ENCODE measurements at places on chromosomes 13 and 19.

- DNase-seq = peak; percentile 45
Measured at GRCh38 chr19:35468637-35469036, 20.6 kb downstream of the FFAR2 start.

DNA sequence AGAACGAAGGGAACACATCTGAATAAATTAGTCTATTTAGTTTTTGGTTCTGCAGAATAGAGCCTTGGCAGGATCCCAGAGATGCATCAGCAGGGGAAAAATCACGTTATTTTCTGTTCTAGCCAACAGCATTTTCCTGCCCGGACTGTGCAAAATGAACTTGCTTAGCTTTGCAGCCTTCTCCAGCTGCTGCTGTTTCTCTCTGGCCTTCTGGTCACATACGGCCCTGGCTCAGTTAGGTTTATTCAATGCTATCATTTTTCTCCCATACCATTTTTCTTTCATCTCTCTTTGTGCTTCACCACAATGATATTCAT is 110.4 kb upstream of the KL start:
- no peak for DNase-seq

GRCh38 chr13:109853153-109853552 is 66.8 kb upstream of the IRS2 start:
- no peak for DNase-seq

DNA sequence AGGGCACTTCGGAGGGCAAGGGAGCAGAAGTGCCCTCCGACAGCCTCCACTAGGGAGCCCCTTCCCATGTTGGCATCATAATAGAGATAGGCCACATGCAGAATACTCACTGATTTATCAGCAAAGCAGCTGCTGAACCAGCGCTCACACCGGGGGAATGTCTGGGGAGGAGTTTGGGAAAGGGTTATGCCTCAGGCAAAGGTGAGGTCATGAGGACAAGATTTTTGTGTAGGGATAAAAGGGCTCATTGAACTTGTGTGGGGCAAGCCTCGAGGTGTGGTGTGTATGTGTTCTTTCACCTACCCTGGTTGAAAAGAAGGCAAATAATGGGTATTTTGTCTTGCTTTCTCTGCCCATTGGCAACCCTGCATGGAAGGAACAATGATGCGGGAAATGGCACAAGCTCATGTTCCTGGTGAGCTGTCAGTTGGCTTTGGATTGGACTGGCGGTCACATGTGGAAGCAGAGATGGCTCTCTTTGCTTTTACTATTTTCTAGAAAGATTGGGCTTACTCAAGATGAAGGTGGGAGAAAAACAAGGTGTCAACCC is 39.1 kb upstream of the SLC7A9 start:
- DNase-seq = no peak

- no peak for DNase-seq
Measured at GRCh38 chr13:59354665-59355369, 808.9 kb downstream of the DIAPH3 start.

GRCh38 chr19:18123819-18124218 is 26.2 kb downstream of the MAST3 start:
- no peak for DNase-seq

GRCh38 chr13:114142640-114143490 is 10.4 kb upstream of the RASA3 start:
- DNase-seq = no peak

GRCh38 chr19:43444531-43445287 is 20.7 kb downstream of the LYPD3 start:
- DNase-seq = no peak

GRCh38 chr19:2084993-2085720 is 11.0 kb downstream of the MOB3A start:
- no peak for DNase-seq

- no peak for DNase-seq
Measured at GRCh38 chr13:36108342-36108741, 22.8 kb downstream of the DCLK1 start.

DNA sequence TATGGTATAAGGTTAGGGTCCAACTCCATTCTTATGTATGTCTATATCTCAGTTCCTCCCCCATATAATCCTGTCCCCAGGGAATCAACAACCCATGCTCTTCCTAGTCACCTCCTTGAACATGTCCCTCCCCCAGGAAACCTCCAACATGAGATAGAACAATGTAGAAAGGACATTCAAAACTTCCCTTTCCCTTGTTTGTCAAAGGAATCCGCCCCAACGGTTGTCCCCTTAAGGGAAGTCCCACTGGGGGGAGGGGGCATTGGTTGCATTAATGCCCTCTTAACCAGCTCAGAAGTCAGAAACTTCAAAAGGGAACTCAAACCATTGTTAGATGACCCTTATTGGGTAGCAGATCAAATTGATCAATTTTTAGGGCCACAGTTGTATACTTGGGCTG is 6.8 kb upstream of the ZNF561 start:
- DNase-seq = no peak

GRCh38 chr13:41660411-41660810 is 203.1 kb downstream of the RGCC start:
- DNase-seq = no peak

DNA sequence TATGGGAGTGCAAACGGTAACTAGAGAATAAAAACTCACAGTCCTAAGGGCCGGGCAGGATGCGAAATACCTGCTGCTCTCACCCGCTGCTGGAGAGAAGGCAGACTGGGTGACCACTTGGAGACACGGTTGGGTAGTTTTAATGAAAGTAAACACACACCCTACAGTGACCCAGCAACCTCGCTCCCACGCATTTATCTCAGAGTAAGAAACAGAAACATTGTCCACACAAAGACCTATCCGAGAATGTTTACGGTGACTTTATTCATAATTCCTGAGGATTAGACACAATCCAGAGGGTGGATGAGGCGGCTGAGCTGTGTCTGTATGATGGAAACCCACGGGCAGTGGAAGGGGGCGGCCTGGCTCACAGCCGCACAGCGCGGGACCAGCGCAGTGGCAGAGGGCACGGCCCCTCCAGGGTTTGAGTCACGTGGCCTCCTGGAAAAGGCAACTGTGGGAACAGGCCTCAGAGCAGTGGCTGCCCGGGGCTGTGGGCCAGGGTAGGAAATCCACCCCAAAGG is 73.5 kb upstream of the C13orf46 start:
- no peak for DNase-seq

GRCh38 chr19:58518256-58519086 is 1.1 kb downstream of the ZBTB45 start:
- no peak for DNase-seq

DNA sequence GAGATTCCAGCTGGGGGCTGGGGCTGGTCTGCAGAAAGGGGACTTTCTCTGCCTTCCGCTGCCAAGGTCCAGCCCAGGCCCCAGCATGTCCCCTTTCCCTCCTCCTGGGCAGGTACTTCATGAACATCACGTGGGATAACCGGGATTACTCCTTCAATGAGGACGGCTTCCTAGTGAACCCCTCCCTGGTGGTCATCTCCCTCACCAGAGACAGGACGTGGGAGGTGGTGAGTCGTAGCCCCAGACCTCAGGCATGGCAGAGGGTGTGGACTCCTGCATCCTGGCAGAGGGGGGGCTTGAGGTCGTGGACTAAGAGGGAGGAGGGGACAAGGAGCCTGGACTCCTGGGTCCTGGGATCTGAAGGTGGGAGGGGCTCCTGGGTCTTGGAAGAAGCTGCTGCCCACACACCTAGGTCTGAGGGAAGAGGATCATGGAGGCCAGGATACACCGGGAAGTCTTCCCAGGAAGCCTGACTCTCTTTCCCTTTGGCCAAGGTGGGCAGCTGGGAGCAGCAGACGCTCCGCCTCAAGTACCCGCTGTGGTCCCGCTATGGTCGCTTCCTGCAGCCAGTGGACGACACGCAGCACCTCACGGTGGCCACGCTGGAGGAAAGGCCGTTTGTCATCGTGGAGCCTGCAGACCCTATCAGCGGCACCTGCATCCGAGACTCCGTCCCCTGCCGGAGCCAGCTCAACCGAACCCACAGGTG is 20.6 kb downstream of the GRIN2D start:
- DNase-seq = no peak

DNA sequence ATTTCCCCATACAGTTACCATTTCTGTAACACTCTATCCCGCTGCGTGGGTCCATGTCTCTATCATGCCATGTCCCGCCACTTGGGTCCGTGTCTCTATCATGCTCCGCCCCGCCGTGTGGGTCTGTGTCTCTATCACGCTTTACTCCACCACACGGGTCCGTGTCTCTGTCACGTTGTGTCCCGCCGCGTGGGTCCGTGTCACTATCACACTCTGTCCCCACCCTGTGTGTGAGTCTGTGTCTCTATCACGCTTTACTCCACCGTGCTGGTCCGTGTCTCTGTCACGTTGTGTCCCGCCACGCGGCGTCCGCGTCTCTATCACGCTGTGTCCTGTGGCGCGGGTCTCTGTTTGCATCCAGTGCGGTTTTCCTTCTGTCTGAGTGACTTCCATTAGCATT is 11.6 kb downstream of the ADPRHL1 start:
- DNase-seq = no peak

- DNase-seq = no peak
Measured at GRCh38 chr13:110012102-110012739, 225.8 kb upstream of the IRS2 start.

GRCh38 chr13:72295153-72295552 is 428.1 kb upstream of the DACH1 start:
- no peak for DNase-seq

GRCh38 chr19:4525563-4526002 is 7.3 kb upstream of the PLIN4 start:
- no peak for DNase-seq

DNA sequence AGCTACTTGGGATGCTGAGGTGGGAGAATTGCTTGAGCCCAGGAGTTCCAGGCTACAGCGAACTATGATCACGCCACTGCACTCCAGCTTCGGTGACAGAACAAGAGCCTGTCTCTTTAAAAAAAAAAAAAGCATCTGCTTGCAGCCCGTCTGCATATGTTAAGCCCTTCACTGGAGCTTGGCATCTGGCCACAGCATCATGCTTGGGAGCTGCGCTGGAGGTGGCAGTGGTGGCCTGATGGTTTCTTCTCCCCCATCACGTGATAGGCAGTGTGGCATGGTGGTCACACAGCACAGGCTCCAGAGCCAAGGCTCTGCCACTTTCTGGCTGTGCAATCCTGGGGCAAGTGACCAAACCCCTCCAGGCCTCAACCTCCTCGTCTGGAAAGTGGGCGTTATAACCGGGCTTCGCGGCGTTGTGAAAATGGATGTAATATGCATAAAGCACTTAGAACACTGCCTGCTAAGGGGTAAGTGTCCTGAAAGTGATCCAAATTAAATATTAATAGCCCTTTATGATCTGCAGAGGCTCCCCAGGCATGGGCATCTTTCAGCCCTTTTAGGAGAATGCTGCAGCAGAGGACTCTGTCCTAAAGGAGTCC is 24.4 kb downstream of the MARK4 start:
- no peak for DNase-seq

DNA sequence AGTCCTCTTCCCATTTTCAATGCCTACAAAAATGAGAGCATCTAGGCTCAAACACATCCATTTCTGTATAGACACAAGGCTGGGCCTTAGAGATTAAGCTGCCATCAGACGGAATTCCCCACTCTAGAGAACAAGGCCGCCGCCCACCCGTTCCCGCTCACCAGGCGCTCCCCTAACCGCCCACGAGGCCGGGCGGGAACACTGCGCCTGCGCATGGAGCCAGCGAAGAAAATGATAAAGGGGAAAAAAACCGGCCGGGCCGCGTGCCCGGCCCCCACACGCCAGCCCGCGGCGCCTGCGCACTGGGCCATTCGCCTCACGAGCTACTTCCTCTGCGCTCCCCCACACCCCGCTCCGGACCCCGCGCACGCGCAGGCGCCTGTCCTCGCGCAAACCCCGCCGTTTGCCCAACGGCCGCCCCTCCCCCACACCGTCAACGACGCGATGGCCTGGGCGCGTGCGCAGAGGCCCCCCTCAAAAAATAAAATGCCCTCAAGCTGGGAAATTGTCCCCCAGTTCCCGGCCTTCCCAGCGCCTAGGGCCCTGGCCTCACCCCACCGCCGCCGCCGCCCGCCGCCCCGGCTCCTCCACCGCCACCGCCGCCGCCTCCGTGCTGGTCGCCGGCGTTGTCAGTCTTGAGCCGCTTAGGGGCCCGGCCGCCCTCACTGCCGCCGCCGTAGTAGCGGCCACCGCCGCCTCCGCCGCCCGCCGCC is 483 bp downstream of the HNRNPL start:
- peak; percentile 99 for DNase-seq

Data from mesothelial cell of epicardium (in vitro differentiated cells).